NCI-H524 (cell line): ENCODE measurements at places on chromosomes 7 and 10.
A peak's percentile ranks its signal among the peaks of the same experiment; 100 is the strongest.

DNA sequence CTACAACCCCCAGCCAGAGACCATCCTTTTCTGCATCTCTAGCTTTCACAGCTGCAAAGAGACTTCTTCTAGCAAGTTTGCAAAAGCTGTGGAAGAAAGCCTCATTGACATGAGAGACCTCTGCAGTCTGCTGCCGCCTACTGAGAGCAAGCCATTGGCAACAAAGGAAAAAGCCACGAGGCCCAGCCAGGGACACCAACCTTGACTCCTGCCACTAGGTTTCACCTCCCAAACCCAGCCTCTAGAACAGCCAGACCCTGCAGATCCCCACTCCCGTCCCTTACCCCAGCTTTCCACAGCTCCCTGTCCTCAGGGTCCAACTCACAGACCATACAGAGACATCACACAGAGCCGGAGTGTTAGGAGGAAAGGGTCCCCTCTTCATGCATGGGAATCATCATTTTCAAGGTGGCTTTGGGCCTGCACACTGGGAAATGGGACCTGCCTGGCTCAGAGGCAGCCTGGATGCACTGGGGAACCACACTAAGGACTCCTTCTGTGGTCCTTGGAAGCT is 14.6 kb upstream of the C10orf53 start:
- no peak for DNase-seq

- no peak for DNase-seq
These were observed 97.0 kb downstream of the CTBP2 start for GRCh38 chr10:125063256-125063925.

DNA sequence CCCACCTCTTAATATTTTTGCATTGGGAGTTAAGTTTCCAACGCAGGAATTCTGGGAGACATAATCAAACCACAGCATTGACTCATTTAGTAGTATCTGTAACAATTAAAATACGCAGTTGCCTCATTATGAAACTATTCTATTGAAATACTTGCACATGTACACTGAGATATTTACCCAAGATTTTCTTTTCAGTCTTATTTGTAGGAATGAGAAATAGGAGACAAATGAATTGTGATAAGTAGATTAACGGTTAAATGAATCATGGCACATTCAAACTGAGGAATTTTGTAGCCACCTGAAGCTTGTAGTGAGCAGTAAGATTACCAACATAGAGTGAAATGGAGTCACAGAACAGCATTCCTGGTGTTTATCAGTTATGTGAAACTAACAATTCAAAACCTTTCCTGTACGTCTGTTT is 18.1 kb downstream of the RP9 start:
- DNase-seq = no peak

DNA sequence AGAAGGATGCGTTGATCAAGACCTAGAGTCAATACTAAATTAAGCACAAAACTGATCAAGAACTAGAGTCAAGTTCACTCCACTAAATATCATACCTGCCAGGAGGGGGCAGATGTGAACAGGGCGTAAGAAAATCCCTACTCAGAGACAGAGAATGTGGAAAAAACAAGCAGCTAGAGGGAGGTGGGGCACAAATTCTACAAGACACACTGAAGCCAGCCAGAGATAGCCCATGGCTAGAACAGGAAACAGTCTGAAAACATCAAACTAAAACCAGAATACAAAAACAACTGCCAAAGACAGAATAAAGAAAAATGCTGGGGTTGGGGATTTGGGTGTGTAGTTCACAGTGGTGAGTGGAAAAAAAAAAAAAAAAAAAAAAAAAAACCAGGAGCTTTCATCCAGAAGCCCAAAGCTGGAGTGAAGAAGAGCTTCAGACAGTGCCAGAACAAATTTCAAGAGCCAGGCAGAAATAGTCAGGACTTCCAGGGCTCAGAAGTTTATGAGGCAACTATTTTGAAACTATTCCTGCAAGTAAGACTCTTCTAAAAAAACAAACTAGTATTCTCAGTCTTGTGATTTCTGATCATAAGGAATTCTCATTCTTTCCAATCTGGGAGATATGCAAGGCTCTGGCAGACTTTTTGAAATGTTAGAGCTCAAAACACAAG is 118.3 kb downstream of the CCDC71L start:
- DNase-seq = peak; percentile 62

GRCh38 chr7:137003086-137003485 is 134.6 kb downstream of the CHRM2 start:
- no peak for DNase-seq

DNA sequence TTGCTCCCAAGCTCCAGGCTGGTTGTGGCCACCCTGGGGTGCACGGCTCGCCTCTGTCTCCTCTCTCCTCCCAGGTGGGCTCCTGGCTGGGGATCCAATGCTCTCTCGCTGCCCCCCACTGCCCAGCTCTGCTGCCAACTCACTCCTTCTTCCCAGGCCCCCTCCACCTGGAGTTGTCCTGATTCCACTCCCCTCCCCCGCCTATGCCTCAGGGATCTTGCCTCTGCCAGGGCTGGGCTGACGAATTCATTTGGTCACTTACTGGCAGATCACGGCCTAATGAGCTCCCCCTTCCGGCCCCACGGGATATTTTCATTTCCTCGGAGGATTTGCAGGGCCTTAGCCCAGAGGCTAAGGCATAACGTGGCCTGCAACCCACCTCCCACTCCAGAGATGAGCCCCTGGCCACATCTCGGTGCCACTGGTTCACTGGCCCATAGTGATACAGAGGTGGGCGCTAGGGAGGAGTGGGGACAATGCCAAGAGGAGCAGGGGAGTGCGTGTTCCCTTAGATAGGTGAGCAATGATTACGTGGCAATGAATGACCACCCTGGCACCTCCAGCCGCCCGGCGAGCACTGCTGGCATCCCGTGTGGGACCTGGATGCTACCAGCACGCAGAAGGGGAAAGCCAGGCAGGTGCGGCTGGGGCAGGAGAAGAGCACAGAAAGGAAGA is 344.6 kb upstream of the SHH start:
- DNase-seq = peak; percentile 54

DNA sequence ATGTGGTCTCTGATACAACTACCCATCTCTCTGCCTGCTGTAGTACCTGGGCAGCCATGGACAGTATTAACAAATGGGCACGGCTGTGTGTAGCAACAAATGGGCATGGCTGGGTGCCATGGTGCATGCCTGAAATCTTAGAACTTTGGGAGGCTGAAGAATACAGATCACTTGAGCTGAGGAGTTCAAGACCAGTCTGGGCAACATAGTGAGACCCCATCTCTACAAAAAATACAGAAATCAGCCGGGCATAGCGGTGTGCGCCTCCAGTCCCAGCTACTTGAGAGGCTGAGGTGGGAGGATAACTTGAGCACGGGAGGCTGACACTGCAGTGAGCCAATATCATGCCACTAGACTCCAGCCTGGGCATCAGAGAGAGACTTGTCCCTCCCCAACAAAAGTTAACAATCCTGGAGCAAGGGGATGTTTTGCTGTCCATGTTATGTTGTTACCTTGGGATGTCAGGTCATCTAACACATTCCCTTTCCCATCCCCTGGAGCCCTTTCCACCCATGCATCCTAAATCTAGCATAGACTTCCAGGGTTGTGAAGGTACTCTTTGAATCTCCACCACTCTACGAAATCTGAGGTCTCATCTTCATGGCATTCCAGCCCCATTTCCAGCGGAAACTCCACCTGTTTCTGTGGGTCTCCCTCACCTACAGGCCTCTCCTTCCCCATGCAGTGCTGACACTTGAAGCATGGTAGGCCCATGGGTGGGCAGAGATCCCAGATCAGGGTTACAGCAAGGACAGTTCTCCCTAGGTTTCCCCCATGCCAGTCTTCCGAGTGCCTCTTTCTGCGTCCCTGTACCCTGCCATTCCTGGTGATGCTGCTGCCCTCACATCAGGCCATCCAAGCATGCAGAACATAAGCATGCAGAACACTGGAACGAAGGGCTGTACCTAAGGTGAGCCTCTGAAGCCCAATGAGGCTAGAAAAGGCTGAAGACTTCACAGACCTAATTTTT is 13.1 kb downstream of the FXYD4 start:
- no peak for DNase-seq

- no peak for DNase-seq
These were observed 1131.4 kb downstream of the XPNPEP1 start for GRCh38 chr10:108791794-108792474.

GRCh38 chr7:128863433-128863989 is 855 bp downstream of the ATP6V1F start:
- DNase-seq = peak; percentile 52

DNA sequence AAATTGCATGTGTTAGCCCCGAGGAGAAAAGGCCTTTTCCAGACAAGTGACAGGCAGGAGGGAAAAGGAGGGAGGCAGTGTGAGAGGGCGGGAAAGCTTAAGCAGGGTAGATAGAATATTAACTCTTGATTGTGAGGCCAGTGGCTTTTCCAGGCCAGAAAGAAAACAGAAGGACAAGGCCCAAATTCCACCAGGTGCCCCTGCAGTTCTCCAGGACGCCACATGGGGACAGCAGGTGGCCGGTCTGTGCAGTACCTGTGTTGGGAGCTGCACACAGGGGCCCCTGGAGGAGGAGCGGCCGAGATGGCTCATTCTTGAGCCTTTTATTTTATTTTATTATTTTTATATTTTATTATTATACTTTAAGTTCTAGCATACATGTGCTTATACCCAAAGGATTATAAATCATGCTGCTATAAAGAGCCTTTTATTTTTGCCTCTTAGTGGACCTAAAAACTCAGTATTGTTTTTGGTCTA is 141.3 kb upstream of the KLF14 start:
- DNase-seq = no peak

DNA sequence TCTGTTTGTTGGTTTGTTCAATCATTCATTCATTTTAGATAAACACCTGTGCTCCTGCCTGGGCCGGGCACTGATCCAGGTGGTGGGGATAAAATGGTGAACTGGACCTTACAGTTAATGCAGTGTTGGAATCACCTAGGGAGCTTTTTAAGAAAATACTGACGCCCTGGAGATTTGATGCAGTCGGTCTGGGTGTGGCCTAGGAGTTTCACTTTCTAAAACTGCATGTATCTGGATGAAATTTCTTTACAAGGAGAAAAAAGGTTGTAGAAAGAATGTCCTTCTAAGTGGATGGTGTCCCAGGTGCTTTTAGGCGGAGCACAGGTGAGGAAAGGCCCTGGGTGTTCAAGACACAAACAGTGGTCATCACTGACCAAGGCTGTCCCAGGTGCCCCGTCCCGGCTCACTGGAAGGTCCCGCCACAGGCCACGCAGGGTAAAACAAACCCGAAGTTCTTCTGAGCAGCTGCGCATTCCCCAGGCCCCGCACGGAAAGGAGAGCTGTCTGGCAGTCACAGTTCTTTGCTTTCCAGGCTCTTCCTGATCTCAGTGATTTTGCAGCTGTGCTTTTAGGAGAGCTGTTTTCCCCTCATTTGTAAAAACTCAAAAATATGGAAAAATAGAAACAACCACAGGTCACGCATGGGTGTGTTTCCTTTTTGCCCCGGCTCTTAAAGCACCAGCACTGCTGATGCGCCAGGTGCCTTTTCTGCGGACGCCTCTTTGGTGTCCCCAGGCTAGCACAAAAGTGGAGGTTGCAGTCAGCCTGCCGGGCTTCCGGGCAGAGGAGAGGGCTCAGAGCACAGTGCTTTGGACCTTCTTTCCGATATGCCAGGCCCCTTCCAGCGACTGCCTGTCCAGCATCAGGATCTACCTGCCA is 161.9 kb downstream of the GRK5 start:
- no peak for DNase-seq

- no peak for DNase-seq
These were observed 45.1 kb downstream of the RNLS start for GRCh38 chr10:88538048-88538447.

GRCh38 chr7:35565927-35566326 is 129.0 kb downstream of the HERPUD2 start:
- DNase-seq = no peak

- no peak for DNase-seq
These were observed 37.7 kb downstream of the EN2 start for GRCh38 chr7:155495440-155496248.

DNA sequence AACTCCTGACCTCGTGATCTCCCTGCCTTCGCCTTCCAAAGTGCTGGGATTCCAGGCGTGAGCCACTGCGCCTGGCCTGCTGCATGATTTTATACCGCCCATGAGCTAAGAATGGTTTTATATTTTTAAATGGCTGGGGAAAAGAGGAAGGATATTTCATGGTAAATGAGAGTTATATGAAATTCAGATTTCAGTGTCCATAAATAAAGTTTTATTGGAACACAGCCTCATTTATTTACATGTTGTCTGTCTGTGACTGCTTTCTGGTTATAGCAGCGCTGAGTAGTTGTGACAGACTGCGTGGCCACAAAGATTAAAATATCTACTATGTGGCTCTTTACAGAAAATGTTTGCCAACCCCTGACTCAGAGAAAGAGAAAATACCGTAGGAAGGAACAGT is 2.2 kb downstream of the TRRAP start:
- DNase-seq = no peak

DNA sequence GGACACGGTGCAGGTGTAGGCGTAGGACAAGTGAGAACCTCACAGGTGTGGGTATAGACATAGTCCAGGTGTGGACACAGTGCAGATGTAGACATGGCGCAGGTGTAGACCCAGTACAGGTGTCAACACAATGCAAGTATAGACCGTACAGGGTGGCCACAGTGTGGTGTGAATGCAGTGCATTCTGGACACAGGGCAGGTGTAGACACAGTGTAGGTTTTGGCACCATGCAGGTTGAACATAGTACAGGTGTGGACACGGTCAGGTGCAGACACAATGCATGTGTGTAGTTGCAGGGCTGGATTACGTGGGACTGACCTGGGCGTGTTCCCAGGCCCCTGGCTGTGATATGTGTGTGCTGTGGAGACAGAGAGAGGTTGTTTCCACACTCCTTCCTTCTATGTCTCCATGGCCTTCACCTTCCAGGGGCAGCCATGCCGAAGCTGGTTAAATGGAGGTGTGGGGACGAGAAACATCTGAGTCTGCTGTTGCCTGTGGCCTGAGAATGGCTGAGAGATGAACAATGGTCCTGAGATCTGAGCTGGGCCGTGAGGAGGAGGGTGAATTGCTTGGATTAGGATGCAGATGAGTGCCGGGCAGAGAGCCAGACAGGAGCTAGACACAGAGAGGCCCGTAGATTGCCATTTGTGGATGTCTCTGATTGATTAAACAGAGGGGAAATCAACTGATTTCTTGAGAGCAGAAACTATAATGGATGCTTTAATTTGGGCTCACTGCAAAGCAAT is 343.9 kb upstream of the SHH start:
- DNase-seq = no peak

GRCh38 chr7:154640266-154640865 is 362.6 kb downstream of the PAXIP1 start:
- DNase-seq = peak; percentile 47

- DNase-seq = no peak
These were observed 85.4 kb upstream of the PHYHIPL start for GRCh38 chr10:59090817-59091622.

GRCh38 chr7:148698397-148699023 is at the start of gene CUL1:
TSS of gene CUL1 (plus strand) at chr7:148698903. CDS start at chr7:148730123, 31,220 bp downstream.
- peak; percentile 28 for DNase-seq

GRCh38 chr7:105773030-105773460 is 103.4 kb downstream of the ATXN7L1 start:
- DNase-seq = no peak
